ENCODE measurements at places on chromosomes 5 and 9.

- DNase-seq = no peak
These were observed 102.2 kb downstream of the INIP start for GRCh38 chr9:112615584-112616266.

DNA sequence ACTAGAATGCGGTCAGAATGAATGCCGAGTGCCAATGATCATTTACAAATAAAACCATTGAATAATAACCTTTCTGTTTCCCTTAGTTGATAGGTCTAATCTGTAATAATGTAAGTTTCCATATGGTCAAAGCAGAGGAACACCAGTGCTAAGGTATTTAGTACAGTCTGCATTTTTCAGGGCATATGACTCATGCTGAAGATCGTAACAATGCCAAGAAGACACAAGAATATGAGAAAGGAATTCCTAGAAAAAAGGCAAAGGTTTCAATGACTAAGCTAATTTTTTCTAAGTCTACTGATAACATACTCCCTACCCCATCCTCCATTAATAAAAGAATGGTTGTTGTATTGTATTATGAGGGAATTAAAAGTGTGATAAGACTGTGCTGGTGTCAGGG is 2.8 kb downstream of the OR1L8 start:
- DNase-seq = no peak

DNA sequence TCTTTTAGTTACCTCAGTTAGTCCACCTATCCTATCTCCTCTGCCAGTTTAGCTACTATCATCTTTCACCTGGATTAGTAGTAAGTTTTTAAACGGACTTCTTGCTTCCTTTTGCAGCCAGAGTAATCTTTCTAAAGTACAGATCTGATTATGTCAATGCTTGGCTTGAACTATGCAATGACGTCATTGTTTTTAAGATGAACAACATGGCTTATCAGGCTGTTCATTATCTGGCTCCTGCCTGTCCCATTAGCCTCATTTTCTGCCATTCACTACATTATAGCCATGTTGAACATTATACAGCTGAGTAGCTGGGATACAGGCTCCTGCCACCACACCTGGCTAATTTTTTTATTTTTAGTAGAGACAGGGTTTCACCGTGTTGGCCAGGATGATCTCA is 98.7 kb downstream of the RANBP17 start:
- no peak for DNase-seq

- DNase-seq = no peak
These were observed 121.5 kb downstream of the MVB12B start for GRCh38 chr9:126448136-126448535.

- no peak for DNase-seq
These were observed 1043.8 kb upstream of the NUDT12 start for GRCh38 chr5:104606258-104606829.

GRCh38 chr9:3507395-3508077 is 18.3 kb downstream of the RFX3 start:
- no peak for DNase-seq

GRCh38 chr5:80234116-80234948 is 21.5 kb downstream of the SERINC5 start:
- DNase-seq = no peak

- no peak for DNase-seq
These were observed 168.6 kb upstream of the RGMB start for GRCh38 chr5:98604721-98605425.

GRCh38 chr9:123823194-123823947 is 106.6 kb downstream of the DENND1A start:
- no peak for DNase-seq

- no peak for DNase-seq
These were observed 128.0 kb upstream of the GABRP start for GRCh38 chr5:170655476-170655875.

- DNase-seq = no peak
These were observed 18.3 kb downstream of the UGCG start for GRCh38 chr9:111914749-111915424.

- DNase-seq = no peak
These were observed 169.4 kb downstream of the APBA1 start for GRCh38 chr9:69502671-69503301.

DNA sequence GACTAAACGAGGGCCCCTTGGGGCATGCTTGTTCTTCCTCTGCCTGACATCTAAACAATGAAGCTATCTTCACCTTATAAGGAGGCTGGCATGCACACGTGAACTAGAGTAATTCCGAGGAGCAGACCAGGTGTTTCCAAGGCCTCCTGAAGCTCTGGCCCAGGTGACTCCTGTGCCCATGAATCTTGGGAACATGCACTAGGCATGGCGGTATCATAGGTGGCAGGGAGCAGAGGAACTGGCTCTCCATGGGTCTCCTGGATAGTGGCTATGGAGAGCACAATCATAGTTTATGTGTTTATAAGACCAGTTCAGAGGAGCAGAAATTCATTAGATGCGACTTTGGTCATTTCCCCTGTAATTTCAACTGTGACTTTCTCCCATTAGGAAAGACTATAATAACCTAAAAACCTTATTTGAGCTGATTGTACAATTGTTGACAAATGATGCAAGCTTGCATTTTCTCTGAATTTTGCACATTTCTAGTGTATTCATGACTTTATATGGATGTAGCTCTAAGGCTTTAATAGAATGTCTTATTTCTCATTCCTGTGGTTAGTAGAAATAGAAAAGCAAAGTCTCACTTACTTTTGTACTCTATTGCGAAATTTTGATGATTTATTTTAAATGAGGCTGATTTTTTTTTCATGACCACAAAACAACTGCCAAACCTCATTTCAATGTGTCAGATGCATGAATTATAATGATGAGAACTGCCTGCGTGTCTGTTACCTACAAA is 135.3 kb upstream of the RPS23 start:
- DNase-seq = no peak

DNA sequence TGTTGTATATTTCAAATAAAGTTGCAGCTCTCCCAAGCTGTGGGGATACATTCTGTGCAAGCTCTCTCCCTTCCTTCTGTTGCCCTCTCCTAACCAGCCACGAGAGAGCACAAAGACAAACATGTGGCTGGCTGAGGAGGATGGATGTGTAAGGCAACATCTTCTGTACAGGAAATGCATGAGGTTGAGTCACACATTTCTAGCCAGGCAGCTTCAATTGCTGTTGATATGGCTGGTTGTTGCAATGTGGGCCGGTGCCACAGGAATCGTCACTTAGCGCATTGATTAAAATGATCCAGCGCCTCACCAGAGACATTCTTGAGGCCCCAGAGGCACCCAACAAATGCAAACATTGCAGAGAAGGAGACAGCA is 207.1 kb downstream of the ICE1 start:
- DNase-seq = no peak
